Stimulated activated CD8-positive, alpha-beta memory T cell treated with anti-CD3 and anti-CD28 coated beads, Interleukin-4, amount 100 ng/mL, for 48 hours (primary cell): ENCODE measurements at places on chromosomes 3 and 15.

DNA sequence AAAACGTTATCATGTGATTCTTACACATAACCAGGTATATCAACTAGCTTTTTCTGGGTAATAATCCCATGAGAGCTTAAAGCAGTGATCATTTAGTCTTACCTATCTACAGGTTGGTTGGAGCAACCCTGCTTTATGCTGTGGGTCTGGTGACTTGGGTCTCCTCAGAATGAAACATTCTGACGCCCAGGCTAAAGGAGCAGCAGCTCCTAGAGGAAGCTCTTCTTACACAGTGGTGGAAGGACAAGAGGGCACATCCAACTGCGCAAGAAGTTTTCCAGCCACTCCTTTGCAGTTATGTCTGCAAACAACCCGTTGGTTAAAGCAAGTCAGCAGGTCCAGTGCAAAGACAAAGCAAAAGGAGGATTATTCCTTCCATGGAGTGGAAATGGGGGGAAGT is 377.5 kb downstream of the EDEM1 start:
- DNase-seq, result no peak

DNA sequence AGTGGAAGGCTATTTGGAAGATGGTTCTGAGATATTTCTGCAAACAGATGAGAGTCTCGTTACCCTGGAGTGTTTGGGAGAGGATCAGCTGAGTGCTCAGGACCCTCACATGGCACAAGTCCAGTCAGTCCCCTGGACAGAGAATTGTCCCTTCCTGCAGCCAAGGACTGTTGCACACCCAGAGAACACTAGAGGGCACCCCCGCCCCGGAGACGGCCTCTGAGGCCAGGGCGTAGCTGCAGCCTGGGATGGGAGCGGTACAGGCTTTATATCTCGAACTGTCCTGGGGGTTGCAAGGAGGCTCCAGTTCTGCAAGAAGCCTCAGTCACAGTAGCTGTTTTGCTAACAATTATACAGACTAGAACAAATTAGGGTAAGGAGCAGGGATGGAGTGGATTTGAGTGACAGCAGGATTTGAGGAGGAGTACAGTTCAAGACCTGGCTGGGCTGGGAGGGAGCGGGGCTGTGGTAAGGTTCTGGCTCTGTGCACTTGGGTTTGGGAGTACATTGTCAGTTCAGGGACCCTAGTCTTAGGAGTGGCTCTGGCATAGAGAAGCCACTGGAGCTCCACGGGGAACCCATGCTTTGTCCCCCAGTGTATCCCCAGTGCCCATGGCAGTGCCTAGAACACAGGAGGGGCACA is 67.6 kb upstream of the HACD2 start:
- DNase-seq, result peak; percentile 68

DNA sequence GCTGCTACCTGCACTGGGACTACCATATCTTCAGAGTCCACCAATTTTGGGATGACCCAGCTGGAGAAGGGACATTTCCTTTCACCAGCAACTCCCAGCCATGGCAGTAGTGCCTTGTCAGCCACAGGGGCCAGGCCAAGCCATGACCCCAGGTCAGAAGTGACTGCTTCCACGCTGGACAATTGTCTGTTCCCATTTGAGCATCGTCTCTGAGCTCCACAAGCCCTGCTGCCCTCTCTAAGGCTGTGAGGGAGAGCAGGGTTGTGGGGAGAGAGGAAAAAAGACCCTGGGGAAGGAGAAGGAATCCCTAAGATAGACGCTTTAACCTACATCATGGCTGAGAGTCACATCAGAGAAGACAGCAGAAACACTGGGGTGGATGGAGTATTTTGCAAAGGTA is 7.4 kb upstream of the RARRES1 start:
- no peak for DNase-seq

- DNase-seq, result no peak
These were observed 978 bp upstream of the CMC1 start for GRCh38 chr3:28240441-28240840.

DNA sequence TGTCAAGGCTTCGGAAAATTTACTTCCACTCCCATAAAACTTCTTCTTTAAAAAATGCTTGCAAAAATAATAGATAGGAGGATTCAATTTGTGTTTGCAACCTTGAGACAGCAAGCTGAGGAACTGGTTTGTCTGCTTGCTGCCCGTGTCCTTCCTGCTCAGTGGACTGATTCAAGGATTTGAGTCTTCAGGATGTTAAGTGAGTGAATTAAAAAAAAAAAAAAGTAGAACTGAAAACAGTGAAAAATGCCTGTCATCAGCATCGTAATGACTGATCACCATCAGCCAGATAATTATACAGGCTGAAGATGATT is 453.7 kb downstream of the FGF12 start:
- no peak for DNase-seq

GRCh38 chr3:15324379-15324808 is 8.0 kb downstream of the SH3BP5 start:
- DNase-seq, result no peak

DNA sequence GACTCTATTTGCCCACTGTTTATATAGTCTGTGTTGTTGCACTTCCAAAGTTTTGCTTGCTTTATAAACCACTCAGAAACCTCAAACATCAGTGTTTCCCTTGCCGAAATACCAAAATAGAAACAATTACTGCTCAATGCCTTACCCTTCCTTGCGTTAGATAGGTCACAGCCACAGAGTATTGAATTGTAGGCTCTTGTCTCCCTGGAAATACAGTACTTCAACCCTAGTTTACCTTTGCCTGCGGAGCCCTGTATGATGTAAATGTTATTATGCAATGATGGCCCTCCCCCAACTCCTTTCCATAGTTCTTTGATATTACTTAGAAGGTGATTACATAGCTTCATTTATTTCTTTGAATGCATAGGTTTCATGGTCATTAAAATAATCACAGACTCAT is 44.2 kb downstream of the SOX2 start:
- no peak for DNase-seq

DNA sequence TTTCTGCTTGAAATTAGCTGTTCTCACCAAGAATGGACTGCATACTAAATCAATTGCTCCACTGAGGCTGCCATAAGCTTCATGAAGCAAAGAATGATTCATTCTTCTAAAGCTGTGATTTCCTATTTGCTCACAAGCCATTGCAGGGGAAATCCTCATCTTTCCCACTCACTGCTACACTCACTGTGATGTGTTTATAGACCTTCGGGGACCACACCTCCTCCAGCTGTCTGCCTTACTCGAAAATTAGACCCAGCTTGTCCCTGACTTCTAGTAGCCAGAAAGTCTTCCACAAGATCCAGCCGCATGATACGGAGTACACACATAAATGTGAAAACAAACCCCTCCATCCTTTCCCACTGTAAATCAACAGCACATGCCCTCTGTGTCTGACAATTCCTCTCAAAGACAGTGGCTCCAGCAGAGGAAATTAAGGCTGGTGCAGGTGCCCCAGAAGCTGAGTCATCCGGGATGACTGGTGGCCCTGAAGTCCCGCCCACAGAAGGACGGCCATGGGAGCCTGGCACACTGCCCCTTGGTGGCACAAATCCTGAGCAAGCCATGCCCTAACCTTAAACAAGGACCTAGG is 172.0 kb downstream of the STT3B start:
- peak; percentile 34 for DNase-seq

DNA sequence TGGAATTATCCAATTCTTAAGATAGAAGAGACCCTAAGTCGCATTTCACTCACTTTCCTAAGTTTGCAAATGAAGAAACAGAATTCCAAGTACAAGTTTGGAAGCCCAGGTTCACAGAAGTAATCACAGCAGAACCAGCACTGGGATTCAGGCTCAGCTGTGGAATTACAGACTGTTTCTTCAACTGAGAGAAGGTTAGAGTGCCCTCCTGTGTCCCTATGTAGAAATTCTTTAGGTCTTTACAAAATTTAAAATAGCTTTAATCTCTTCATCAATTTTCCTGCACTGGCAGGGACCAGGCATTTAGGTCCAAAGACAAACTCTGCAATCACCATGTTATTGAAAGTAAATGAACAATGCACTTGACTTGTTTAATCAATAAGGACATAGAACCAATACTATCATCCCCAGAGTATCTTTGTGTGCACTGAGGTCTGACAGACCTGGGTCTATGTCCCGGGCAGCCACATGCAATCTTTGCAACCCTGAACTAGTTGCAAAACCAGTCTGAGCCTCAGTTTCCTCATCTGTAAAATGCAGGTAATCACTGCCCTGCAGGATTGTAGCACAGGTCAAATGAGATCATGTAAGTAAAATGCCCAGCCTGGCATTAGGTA is 96.3 kb upstream of the ZBED2 start:
- DNase-seq, result no peak

GRCh38 chr3:127137113-127137512 is 55.8 kb upstream of the PRR23E start:
- no peak for DNase-seq

DNA sequence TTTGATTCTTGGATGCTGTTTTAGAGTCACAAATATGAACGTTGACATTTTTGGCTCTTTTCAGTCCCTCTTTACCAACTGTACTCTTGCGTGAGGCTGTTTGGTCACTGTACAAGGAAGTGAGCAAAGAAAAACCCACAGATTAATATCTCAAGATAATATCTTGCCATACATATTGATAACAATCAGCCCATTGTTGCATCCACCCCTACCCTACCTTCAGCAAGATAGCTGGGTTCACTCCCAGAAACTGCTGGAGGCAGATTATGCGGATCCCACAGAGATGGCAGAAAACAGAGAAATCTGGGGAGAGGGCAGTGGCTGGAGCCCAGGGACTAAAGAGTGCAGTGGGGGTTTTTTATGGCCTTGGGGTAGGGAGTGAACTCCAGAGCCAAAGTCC is 29.9 kb upstream of the MFSD1 start:
- DNase-seq, result no peak

DNA sequence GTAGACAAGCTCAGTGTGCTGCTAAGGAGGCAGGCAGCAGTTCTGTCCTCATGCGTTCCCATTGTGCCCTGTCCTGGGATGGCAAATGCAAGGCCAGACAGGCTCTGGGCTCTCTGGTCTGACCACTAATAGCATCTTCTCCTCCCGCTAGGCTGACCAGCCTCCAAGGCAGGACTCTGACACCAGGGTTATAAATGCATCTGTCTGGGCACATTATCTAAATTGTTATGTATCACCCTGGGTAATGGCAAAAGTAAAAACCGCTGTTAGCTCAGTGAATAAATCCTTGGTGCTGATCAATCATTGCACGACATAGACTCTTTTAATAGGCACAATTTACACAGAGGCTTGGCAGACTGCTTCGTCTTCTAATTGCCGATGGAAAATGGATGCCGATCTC is 85.6 kb downstream of the CLSTN2 start:
- no peak for DNase-seq

DNA sequence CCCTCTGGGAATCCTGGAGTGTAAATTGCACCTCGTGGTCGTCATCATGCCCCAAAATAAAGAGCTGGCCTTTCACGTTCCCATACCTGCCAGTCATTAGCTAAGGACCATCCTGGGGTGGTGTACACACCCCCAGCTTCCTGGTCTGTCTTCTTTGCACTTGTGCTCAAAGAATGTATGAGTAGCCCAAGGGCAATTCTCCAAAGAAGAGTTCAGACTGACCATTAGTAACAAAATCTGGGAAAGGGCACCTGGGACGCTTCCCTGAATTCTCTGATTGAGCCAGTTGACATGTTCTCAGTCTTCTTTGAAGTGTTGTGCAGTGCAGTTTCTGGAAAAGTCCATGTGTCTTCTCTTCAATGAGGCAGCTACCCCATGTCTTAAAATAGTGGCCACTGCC is 34.8 kb downstream of the FAM3D start:
- DNase-seq, result no peak

DNA sequence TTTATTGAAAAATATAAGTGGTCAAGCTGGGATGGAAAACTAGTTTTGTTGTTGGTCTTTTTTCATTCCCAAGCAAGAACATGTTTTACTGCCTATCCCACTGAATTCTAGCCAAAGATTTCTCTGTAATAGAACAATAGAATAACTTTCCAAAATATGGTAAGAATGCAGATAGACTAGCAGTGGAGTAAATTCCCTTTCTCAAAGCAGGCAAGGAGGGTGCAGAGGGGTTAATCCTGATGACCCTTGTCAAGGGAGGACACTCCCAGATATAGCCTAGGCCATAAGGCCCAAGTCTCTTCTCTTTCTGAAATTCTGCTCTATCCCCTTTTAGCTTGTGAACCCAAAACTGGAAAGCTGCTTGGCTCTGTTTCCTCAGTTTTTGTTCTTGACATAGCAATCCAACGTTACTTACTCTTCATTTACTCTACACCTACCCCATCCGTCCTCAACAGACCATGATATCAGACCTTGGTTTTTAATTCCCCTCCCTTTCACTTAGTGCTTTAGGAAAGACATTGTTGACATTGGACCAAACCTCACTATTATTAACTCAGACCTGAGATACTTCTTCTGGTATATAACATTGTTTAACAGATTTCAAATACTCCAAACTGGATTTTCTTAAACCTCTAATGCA is 453.6 kb upstream of the THBS1 start:
- DNase-seq, result no peak

DNA sequence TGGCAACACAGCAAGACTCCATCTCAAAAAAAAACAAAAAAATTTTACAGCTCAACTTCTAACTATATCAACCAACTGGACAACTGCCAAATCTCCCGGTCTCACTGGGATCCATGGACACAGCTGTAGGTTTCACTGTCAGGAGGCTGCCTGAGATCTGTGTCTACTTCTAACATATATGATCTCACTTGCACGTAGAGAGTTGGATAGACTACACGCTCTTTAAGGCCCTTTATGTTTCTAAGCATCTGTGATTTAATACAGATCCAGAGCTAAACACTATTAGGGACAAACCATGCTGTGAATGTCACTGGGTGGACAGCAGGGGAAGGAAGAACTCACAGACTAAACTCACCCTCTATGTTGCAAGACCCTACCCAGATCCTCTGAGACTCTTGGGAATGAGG is 13.0 kb upstream of the APOD start:
- DNase-seq, result peak; percentile 3

GRCh38 chr15:87626860-87627259 is 629.7 kb downstream of the NTRK3 start:
- no peak for DNase-seq

GRCh38 chr3:193917158-193917557 is 218.8 kb upstream of the HES1 start:
- DNase-seq, result no peak

GRCh38 chr15:68515371-68516095 is 63.3 kb upstream of the CORO2B start:
- DNase-seq, result no peak

DNA sequence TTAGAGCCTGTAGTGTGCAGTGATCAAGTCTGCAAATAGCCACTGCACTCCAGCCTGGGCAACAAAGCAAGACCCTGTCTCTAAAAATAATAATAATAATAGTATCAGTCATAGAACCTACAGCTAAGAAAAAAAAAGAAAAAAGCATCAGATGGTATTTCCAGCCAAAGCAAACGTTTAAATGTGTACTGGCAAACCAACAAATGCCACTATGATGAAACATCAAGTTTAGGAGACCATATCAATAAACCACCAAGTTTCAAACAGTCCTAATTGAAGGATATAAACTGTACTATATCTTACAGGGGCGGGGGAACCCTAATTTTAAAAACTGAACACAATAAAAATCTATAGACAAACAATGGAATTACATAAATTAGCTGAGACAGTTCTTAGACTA is 6.4 kb downstream of the UBP1 start:
- DNase-seq, result no peak

GRCh38 chr3:15206662-15207576 is 873 bp downstream of the CAPN7 start:
- DNase-seq, result peak; percentile 38
